T-helper 2 cell (primary cell): ENCODE measurements at places on chromosomes 7 and 10.

- no peak for DNase-seq
Observed at GRCh38 chr7:767941-768731, 41.1 kb upstream of the PRKAR1B start.

GRCh38 chr10:79179164-79179956 lies 110.6 kb downstream of the ZMIZ1 start:
- DNase-seq, result no peak

- DNase-seq, result no peak
Observed at GRCh38 chr7:68537051-68537773, 1061.1 kb upstream of the AUTS2 start.

GRCh38 chr7:114818501-114818900 lies 103.4 kb upstream of the MDFIC start:
- DNase-seq, result no peak

- DNase-seq, result no peak
Observed at GRCh38 chr7:15489383-15489782, 72.4 kb downstream of the AGMO start.

DNA sequence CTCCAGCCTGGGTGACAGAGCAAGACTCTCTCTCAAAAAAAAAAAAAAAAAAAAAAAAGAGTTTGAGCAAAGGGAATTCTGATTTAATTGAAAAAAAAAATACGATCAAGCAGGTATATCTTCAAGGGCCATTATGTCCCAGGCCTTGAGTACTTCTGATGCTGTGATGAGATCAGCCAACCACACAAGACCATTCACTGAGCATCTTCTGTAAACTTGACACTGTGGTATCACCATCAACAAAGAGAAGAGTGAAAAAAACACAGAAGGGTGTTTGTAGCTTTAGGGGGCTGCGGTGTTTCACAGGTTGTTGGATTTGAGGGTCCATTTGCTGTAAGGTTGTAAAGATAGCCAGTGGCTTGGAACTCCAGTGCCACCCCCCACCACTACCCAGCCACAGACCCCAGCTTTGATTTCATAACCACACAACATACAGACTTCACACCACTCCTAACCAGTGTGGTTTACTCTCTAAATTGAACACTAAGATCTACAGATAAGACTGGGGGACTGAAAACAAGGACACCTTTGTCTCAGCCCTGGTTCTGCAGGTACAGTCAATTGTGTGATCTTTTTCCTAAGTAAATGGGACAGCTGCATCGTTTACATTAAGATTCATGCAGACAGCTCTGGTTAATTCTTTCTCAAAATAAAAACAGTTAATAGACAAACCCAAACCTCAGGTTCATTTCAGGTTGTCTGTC lies 66.4 kb downstream of the CDC123 start:
- peak; percentile 67 for DNase-seq

GRCh38 chr7:102860351-102860811 lies 52.4 kb upstream of the LRRC17 start:
- DNase-seq, result no peak

DNA sequence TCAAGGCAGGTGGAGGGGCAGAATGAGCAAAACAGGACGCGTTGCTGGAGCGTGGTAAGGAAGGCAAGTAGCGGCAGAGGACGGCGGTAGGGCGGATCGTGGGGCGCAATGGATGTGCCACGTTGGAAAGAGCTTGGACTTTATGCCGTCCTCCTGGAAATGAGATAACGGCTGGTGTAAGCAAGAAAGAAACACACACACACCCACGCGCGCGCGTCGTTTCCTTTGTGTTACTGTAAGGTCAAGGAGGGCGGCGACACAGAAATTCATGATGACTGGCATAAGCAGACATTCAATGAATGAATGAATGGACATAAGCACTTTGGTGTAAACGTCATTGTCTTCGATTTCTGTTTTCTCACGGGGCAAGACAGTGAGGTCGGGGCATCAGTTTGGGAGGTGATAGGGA lies 683 bp upstream of the ENTPD7 start:
- peak; percentile 45 for DNase-seq
